Colonic mucosa (tissue), 4 donors: ENCODE measurements at places on chromosomes 11 and 22. TPM values are rescaled to one million over a fixed set of nuclear protein-coding genes. Genes with fewer than 3 reads are reported as not detected.
A peak's percentile ranks its signal among the peaks of the same experiment; 100 is the strongest.

- H3K27me3 ChIP-seq = no peaks in the 10 kb centered on the region
- DNase-seq = no peak
- no peaks in the 10 kb centered on the region for H3K4me1 ChIP-seq
- H3K36me3 ChIP-seq = peaks cover 49% of the 10 kb centered on the region
- H3K4me3 ChIP-seq = no peak overlapping the region
Observed at GRCh38 chr11:68169442-68169841, 43.7 kb downstream of the KMT5B start.

FAM118B gene
- total RNA-seq = 57.9 TPM

WT1 gene
- not detected for total RNA-seq

C11orf16 gene
- total RNA-seq = not detected

GRCh38 chr11:578276-579035, 2.2 kb downstream of the PHRF1 start:
- no peaks in the 10 kb centered on the region for H3K36me3 ChIP-seq
- H3K4me3 ChIP-seq = no peak overlapping the region
- H3K4me1 ChIP-seq = peaks cover 16% of the 10 kb centered on the region
- DNase-seq = no peak

- H3K4me3 ChIP-seq = no peak overlapping the region
- no peak for DNase-seq
- no peaks in the 10 kb centered on the region for H3K4me1 ChIP-seq
- no peak overlapping the region for H3K27ac ChIP-seq
- no peaks in the 10 kb centered on the region for H3K36me3 ChIP-seq
- no peaks in the 10 kb centered on the region for H3K27me3 ChIP-seq
Observed at GRCh38 chr11:18696638-18697225, 1.8 kb upstream of the TMEM86A start.

PYGM gene
- total RNA-seq = 1.6 TPM

GRCh38 chr22:21803811-21804249, 63.6 kb downstream of the MAPK1 start:
- no peak overlapping the region for H3K4me3 ChIP-seq
- no peak overlapping the region for H3K27ac ChIP-seq
- peaks cover 2% of the 10 kb centered on the region for H3K36me3 ChIP-seq
- H3K27me3 ChIP-seq = no peaks in the 10 kb centered on the region
- no peaks in the 10 kb centered on the region for H3K4me1 ChIP-seq

DNA sequence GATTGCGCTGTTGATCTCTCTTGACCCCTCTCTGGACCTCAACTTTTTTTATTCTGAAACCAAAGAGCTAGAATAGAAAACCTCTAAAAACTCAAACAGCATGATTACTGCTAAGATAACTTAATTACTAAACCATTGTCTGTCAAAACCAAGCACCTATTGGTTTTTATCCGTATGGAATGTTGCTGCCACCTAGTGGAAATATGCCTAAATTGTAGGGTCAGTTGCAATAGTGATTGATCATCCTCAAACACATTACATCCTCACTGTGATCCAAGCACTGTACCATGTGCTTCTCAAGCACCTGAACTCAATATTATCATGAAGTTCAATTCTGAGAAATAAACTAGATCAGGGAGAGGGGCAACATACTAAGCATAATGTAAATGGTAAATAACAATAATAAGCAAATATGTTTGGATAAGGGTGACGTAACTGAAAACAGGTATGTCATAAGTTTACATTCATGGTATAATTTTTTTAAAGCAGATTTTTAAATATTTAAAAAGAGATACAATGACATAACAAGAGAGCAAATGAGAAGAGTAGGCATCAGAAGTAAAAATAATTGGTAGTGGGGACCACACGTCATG, 3.8 kb upstream of the OR5A2 start:
- H3K4me3 ChIP-seq = no peak overlapping the region
- no peaks in the 10 kb centered on the region for H3K4me1 ChIP-seq
- no peaks in the 10 kb centered on the region for H3K36me3 ChIP-seq
- peak; percentile 49 for DNase-seq
- H3K27ac ChIP-seq = no peak overlapping the region

DNA sequence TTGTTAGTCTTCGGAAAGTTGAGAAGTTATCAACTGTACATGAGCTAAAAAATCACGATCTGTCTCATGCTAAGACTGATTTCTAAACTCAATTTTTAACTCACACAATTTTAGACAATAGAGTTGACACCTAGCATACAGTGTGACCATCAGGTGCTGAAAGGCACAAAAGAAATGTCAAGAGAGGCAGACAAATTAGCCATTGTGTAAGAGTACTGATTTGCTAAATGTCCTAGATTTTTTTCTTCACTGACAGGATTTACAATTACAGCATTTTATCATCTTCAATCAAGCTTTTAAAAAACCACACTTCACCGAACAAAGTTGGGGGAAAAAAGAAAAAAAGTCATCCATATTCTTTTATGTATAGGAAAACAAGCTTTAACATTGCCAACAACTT, 7.0 kb downstream of the LGR4 start:
- no peak overlapping the region for H3K4me3 ChIP-seq
- DNase-seq = no peak
- H3K4me1 ChIP-seq = no peaks in the 10 kb centered on the region
- no peaks in the 10 kb centered on the region for H3K36me3 ChIP-seq
- H3K27me3 ChIP-seq = no peaks in the 10 kb centered on the region
- peak overlapping the region; percentile 54 for H3K27ac ChIP-seq

CNTF gene
- total RNA-seq = 2.1 TPM

DNA sequence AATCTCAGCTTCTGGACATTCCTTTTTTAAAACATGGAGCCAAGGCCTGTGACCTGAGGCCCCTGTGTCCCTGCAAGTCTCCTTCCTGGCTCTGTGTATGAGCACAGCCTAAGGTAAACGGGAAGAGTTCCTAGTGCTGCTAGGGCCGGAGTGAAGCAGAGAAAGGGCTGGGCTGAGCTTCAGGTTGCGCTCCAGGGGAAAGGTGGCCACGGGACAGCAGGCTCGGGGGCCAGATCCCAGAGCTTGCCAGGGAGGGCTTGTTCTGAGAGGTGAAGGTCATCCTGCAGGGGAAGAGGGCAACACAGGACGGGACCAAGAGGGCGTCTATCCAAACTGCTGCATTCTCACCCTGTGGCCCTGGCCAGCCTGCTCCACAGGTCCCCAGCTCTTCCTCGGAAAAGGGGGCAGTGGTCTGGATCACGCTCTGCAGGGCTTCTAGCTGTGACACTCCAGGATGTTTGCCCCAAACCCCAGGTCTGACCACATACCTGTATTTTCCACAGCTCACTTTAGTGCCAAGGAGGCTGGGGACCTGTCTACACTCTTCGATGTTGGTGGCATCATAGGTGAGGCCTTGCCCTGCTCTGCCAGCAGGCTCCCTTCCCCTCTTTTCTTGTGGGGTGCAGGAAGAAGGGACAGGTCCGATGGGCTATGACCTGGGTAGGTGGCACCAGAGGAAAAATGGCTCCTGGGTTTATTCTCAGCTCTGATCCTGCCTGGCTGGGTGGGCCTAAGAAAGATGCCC, 20.4 kb downstream of the SLC37A2 start:
- no peak for DNase-seq
- no peak overlapping the region for H3K27ac ChIP-seq
- H3K36me3 ChIP-seq = no peaks in the 10 kb centered on the region
- H3K4me1 ChIP-seq = no peaks in the 10 kb centered on the region

GRCh38 chr22:19505735-19506126, 18.5 kb downstream of the CLDN5 start:
- H3K36me3 ChIP-seq = no peaks in the 10 kb centered on the region
- no peak for DNase-seq
- H3K27ac ChIP-seq = no peak overlapping the region
- no peaks in the 10 kb centered on the region for H3K4me1 ChIP-seq

- no peak overlapping the region for H3K4me3 ChIP-seq
- H3K36me3 ChIP-seq = no peaks in the 10 kb centered on the region
- DNase-seq = no peak
- no peak overlapping the region for H3K27ac ChIP-seq
- no peaks in the 10 kb centered on the region for H3K27me3 ChIP-seq
Observed at GRCh38 chr11:44755556-44756523, 29.1 kb downstream of the TSPAN18 start.

DNA sequence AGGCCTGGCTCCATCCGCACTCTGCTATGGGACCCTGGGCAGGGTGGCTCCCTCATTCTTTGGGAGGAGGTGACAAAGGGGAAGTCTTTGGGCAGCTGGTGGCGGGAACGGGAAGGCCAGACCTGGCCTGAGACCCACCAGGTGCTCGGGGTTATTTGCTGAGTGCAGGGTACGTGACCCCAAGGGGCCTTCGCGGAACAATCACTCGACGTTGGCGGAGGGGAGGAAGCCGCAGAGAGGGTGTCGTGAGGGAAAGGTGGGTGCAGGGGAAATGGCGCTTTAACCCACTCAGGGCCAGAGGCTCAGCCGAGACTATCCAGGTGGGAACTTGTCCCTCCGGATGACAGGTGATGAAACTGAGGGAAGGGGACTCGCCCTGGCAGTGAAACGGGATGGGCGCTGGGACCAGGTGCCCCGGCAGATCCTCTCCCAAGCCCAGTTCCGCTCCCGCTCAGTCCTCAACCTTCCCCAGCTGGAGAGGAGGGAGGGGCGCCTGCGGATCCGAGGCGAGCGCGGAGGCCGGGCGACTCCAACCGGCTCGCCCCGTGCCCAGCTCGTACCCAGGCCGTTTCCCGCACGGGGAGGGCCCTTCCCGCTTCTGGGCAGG, 911 bp downstream of the A4GALT start:
- no peaks in the 10 kb centered on the region for H3K36me3 ChIP-seq
- H3K27me3 ChIP-seq = peaks cover 30% of the 10 kb centered on the region
- no peak for DNase-seq
- no peaks in the 10 kb centered on the region for H3K4me1 ChIP-seq
- peak overlapping the region; percentile 51 for H3K4me3 ChIP-seq

IL17REL gene
- 0.11 TPM for total RNA-seq

- peak; percentile 64 for DNase-seq
- peak overlapping the region; percentile 21 for H3K4me3 ChIP-seq
- H3K27ac ChIP-seq = peak overlapping the region; percentile 52
Observed at GRCh38 chr22:35838855-35839576, 121.3 kb downstream of the APOL5 start.

GRCh38 chr11:32786811-32787210, 7.7 kb downstream of the CCDC73 start:
- no peak overlapping the region for H3K4me3 ChIP-seq
- no peaks in the 10 kb centered on the region for H3K4me1 ChIP-seq

DNA sequence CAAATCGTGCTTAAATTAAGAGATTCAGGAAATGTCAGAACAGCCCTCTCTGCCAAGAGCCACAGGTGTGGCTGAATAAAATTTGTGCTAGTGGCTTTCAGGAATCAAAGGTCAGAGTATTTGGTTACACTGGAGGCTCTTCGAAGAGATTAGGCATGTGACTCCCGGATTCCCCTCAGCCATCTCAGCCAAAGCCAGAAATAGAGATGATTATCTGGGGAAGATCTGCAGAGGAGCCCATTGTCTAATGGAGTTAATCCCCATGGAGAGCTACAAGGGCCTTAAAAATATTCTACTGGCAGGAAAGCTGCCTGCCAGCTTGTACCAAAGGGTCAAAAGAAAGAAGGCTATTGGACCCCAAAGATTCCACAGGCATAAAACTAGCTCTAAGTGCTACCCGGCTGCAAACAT, 1259.5 kb downstream of the TBC1D22A start:
- DNase-seq = no peak
- no peaks in the 10 kb centered on the region for H3K27me3 ChIP-seq
- no peak overlapping the region for H3K4me3 ChIP-seq
- H3K36me3 ChIP-seq = no peaks in the 10 kb centered on the region
- no peaks in the 10 kb centered on the region for H3K4me1 ChIP-seq

LINC01488 gene
- not detected for total RNA-seq

DNA sequence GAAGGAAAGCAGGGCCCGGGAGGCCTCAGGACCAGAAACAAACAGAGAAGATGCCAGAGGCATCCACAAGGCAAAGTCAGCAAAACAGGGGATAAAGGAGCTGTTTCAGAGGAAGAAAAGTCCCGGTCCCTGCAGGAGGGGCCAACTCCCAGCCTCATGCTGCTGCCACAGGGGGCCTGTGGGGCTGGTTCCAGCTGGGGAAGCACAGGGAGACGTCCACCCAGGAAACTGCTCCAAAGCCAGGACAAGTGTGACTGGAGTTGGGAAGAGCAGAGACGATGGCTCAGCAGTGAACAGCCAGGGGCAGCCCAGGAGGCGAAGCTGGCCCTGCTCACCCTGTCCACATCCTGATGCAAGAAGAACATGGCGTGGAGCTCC, 454.4 kb downstream of the BRD1 start:
- no peaks in the 10 kb centered on the region for H3K4me1 ChIP-seq
- no peak overlapping the region for H3K27ac ChIP-seq
- H3K27me3 ChIP-seq = no peaks in the 10 kb centered on the region
- H3K4me3 ChIP-seq = no peak overlapping the region
- peak; percentile 4 for DNase-seq
- H3K36me3 ChIP-seq = no peaks in the 10 kb centered on the region

DNA sequence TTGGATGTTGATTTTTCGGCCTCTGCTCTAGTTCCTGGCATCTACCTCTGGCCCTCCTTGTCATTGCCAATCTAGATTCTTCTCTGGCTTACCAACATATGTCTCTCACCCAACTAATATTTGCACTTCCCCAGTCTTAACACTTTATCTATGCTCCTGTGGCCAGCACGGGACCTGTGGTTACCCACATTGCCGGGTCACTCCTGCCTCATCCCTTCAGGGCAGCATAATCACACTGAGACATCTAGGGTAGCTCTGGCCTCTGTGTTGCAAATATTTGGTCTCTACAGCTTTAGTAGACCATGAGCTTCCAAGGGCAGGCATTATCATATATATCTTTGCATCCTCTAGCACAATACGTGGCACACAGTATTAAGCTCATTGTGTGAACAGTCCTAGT, 182.0 kb upstream of the ARHGAP20 start:
- H3K4me1 ChIP-seq = no peaks in the 10 kb centered on the region
- no peak overlapping the region for H3K4me3 ChIP-seq
- H3K27ac ChIP-seq = no peak overlapping the region
- H3K27me3 ChIP-seq = no peaks in the 10 kb centered on the region
- H3K36me3 ChIP-seq = no peaks in the 10 kb centered on the region

PANX3 gene
- not detected for total RNA-seq

GRCh38 chr11:123973816-123974215, 3.8 kb downstream of the OR10S1 start:
- H3K4me1 ChIP-seq = no peaks in the 10 kb centered on the region
- no peak for DNase-seq
- H3K27me3 ChIP-seq = no peaks in the 10 kb centered on the region
- H3K4me3 ChIP-seq = no peak overlapping the region

SAA2 gene
- 4.2 TPM for total RNA-seq

GRCh38 chr11:43852057-43852636, 28.5 kb upstream of the ALKBH3 start:
- H3K27me3 ChIP-seq = no peaks in the 10 kb centered on the region
- no peak overlapping the region for H3K27ac ChIP-seq
- no peaks in the 10 kb centered on the region for H3K4me1 ChIP-seq
- peak; percentile 40 for DNase-seq

NUP98 gene
- 76.7 TPM for total RNA-seq

CXCR5 gene
- 0.19 TPM for total RNA-seq
